Activated CD4-positive, alpha-beta T cell treated with anti-CD3 and anti-CD28 coated beads, Interleukin-2, Interleukin-4, amounts not matched to agents 100 ng/mL and 50 ng/mL, durations not matched to agents 16 hours and 8 hours (primary cell): ENCODE measurements at places on chromosomes 7 and 10.

DNA sequence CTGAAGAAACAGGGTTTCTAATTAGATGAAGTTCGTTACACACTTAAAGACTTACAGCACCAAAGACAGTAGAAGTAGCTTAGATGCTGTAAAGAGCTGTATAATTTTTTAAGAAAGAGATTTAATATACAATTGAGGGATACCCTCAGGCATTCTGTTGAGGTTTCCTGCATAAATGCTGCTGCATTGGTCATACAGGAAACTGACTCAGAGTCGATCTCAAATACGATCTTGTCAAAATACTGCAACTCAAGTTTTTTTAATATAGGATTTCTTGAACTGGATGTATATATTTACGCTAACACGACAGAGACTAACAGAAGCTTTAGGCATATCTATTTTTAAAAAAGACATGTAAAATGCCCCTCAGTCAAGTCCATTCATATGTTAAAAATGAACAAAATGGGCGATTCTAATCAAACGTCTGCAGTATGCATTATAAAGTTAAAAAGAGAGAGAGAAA lies 2.4 kb upstream of the ARID5B start:
- peak; percentile 62 for DNase-seq

GRCh38 chr10:131925011-131925649 lies 24.3 kb downstream of the PPP2R2D start:
- no peak for DNase-seq

DNA sequence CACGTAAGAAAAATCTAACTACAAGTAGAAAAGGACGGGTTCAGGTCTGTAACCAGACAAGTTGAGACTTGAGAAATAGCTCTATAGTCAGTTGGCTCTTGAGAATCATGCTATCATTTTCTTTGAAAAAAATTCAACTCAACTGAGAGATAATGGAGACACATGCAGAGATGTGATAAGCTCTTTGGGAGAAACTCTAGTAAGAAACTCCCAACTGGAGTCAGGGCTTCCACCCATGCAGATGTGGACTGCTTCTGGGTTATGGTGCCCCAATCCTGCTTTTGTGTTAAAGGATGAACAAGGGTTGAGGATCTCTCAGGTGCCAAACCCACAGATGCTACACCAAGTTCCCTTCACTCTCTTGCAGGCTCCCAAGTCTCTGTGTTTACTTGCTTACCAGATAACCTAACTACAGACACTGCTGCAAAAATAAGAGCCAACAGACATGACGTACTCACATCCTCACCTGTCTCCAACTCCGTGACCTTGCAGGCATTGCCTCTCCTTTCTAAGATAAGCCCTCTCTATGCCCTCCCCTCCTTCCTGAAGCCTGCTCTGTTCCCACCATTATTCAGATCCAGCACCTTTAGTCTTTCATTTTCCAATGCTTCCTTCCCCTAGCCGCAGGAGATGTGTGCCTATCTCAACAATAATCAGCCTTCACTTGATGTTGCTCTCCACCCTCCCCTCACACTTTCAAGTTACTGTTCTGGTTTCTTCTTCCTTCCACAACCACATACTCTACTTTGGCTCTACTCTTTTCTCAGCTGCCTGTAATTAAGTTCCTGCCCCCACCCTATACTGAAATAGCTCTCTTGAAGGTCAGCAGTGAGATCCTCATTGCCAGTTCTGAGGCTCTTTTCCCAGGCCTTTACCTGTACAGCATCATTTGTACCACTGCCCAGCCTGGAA lies 130.0 kb downstream of the ICA1 start:
- peak; percentile 44 for DNase-seq

DNA sequence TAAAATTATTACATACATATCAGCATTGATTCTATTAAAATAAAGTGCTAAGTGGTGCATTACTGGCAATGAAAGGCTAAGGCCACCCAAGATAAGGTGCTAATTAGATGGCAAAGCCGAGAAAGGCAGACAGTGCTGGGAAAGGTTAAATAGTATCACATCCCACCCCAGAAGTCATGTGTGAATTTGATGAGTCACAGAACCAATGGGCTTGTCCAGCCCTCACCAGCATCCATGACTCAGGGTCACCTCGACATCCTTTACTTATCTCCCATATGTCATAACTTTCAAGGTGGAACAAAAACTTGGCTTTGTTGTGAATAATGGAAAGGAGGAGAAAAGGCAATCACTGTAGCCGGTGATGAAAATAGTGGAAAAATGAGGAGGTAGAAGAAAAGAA lies 459.1 kb downstream of the PLXNA4 start:
- DNase-seq = no peak

DNA sequence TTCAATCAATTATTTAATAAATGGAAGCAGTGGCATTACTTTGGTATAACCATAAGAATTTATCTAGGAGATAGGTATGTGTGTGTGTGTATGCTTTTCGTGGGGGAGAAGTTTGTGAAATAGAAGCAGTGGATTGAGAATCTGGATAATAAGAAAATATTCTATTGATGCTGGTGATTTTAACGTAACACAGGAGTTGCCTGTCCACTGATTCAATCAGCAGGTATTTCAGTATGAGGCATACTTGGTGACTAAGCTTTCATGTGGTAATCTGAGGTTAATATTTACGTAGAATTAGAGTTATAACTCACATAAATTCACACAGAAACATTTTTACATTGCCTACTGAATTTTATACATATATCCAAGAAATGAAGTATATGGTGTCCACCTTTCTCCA lies 568.0 kb downstream of the ZWINT start:
- DNase-seq = no peak

GRCh38 chr7:51027935-51028830 lies 245.5 kb upstream of the GRB10 start:
- DNase-seq = no peak

GRCh38 chr7:115004121-115004520 lies 82.2 kb downstream of the MDFIC start:
- no peak for DNase-seq

GRCh38 chr7:372546-372931 lies 82.6 kb downstream of the FOXL3 start:
- no peak for DNase-seq

DNA sequence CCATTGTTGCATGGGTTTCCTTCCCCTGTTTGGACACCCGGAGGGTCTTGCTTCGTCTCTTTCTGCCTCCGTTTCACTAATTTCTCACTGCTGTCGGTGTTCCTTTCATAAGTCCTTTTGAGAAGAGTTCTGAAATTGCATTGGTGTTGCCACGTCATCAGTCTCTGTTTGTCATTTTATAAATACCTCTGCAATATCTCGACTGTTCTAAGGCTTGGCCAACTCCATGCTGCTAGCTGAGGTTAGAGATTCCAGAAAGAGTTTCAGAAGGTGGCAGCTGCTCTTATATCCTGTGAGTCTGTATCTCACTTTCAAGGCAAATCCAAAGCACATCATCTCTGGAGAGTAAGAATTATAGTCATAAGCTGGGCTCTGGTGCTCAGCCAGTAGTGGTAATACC lies 148.0 kb upstream of the INSYN2A start:
- DNase-seq = no peak

GRCh38 chr7:21542891-21543527 lies at the start of gene DNAH11:
Gene DNAH11 (plus strand): TSS chr7:21543039. CDS start chr7:21543246, 207 bp downstream.
- peak; percentile 11 for DNase-seq

- DNase-seq = no peak
These were observed 25.5 kb upstream of the INMT start for GRCh38 chr7:30726296-30727006.

GRCh38 chr10:108362296-108362695 lies 1197.8 kb upstream of the SORCS1 start:
- no peak for DNase-seq

DNA sequence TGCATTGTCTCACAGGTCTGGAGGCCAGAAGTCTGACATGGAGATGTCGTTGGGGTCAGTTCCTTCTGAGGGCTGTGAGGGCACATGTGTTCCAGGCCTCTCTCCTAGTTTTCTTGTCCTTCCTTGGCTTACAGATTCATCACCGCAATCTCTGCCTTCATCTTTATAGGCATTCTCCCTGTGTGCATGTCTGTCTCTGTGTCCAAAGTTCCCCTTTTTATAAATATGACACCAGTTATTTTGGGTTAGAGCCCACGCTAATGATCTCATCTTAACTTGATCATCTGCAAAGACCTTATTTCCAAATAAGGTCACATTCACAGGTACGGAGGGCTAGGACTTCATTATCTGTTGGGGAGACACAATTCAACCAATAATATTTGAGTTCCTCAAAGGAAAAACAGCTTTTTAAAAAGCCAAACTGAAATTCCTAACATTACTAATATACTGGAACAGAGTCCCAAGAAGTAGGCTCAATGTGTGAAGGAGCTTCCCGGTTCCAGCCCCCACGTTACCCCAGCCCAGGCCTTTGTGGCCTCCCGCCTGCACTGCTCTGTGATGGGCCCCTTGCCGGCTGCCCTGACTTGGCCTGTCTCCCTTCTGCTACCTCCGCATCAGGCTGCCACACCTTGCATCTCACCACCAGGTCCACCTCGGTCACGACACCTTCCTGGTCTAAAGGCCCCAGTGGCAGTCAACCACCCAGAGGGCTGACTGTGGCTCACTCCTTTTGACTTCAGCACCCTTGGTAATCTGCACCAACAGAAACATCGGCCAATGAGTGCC lies 142.7 kb downstream of the KCNMA1 start:
- no peak for DNase-seq

GRCh38 chr10:30056281-30056680 lies 3.1 kb downstream of the JCAD start:
- DNase-seq = no peak

DNA sequence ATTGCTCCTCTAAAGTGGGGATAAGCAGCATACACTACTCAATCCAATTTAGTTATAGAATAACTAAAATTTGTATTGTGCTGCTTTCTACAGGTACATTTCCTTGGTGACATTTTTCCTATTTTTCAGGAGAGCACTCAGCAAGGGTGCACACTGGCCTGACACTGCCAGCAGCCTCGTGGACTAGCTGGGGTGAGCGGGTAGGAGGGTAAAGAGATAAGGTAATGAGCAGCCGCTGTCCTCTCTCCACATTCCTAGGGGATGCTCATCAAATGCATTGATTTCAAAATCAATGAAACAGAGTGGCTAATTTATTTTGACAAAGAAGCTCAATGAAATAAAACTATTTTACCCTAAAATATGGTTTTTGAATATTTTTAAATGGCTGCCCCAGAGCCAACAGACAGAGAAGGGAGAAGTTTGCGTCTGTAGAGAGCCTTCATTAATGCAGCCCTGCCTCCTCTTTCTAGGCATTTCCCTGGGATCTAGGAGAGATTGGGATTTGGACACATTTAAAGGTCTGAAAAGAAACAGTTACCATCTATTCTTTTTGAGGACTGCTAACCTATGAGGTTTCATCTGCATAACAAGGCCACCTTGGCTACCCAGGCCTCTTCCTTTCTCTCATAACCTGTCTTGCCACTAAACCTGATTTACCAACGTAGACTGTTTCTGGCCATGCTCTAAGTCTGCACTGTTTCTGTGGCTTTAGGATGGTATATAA lies 561.0 kb downstream of the IPMK start:
- DNase-seq = no peak

- DNase-seq = no peak
These were observed 3.2 kb downstream of the PARP12 start for GRCh38 chr7:140059273-140060242.

GRCh38 chr7:158782761-158783401 lies 46.4 kb downstream of the ESYT2 start:
- no peak for DNase-seq
